ENCODE measurements at places on chromosomes 12 and 14.

- DNase-seq = no peak
These were observed 385 bp downstream of the CAPRIN2 start for GRCh38 chr12:30754383-30754749.

DNA sequence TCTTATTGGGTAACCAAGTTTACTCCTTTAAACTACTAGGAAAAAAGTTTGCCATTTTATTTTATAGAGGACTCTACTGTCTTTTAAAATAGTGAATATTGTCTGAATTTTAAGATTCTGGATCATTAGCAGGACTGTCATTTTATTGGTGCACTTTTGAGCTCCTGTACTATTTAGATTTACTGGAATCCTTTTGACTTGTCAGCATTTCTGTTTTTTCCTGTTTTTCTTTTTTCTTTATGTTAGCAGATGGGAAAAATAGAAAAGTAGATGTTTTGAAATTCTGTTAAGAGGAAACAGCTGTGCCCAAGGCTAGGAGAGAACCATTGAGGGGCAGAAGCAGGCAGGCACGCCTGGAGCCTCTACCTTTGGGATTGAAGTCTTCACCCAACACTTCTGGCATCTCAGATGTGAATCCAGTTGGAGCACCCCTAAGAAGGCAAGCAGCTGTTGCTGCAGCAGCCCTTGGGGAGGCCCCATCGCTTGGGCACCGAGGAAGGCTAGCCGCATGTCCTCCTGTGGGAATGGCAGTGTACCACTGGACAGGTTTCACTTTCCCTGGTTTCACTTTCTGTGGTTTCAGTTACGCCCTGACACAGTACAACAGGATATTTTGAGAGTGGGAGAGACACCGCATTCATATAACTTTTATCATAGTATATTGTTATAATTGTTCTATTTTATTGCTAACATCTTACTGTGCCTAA is 11.5 kb downstream of the RIMKLB start:
- DNase-seq = no peak

DNA sequence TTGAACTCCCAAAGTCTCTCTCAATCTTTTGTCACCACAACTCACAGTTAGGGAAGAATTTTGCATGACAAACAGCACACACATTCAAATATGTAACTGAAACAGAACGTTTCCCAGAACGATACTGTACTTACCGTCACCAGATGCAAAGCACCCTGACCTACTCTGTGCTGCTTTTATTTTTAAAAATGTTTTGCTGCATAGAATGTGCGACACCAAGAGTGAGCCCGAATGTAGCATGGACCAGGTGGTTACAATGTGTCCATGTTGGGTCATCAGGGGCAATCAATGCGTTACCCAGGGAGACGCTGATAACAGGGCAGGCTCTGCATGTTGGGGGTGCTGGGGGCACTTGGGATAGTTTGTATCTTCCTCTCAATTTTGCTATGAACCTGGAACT is 14.6 kb upstream of the EIF5 start:
- DNase-seq = no peak

- DNase-seq = no peak
These were observed 17.7 kb downstream of the SPPL3 start for GRCh38 chr12:120886199-120887018.

GRCh38 chr12:9331218-9331626 is 123.0 kb upstream of the PZP start:
- no peak for DNase-seq

- DNase-seq = no peak
These were observed 7.9 kb upstream of the NAA25 start for GRCh38 chr12:112116232-112117060.

- no peak for DNase-seq
These were observed 5.9 kb downstream of the RESF1 start for GRCh38 chr12:31965090-31965489.

DNA sequence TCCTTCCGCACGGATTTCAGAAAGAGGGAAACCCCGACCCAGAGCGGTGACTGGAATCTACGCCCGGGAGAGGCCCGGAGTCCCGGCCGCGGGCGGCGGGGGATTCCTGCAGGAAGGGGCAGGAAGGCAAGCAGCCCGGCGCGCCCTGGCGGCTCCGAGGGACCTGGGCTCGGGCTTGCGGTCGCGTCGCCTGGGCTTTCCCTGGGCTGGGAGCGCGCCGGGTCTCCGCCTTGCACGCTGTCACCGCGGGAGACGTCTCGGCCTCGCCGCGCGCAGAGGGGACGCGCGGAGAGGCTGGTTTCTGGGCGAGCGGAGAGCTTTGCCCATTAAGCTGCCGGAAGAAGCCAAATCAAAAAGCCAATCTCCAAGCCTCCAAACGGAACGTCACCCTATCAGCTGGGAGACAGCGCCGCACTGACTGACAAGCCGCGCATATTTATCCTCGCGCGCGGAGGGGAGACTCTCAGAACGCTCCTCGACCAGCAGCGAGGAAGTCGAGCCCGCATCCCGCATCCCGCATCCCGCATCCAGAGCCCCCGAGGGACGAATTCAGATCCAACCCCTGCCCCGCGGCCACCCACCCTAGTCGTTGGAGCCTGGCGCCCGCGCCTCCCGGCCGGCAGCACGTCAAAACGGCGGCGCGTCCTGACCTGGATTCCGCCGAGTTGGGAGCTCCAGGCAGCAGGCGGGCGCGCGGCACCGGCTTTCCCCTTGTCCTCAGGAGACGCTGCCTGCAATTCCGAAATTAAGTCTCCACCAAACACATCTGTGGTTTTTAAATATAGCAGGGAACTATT is at the start of gene SLC8A3:
TSS of gene SLC8A3 (minus strand) at position 293 of the 797 bp plus-strand sequence. CDS start 20,529 bp downstream, outside the sequence.
- DNase-seq = no peak

GRCh38 chr12:124605150-124605882 is 37.9 kb upstream of the NCOR2 start:
- no peak for DNase-seq

- no peak for DNase-seq
These were observed 96.8 kb upstream of the TMEM132C start for GRCh38 chr12:128170181-128170580.

DNA sequence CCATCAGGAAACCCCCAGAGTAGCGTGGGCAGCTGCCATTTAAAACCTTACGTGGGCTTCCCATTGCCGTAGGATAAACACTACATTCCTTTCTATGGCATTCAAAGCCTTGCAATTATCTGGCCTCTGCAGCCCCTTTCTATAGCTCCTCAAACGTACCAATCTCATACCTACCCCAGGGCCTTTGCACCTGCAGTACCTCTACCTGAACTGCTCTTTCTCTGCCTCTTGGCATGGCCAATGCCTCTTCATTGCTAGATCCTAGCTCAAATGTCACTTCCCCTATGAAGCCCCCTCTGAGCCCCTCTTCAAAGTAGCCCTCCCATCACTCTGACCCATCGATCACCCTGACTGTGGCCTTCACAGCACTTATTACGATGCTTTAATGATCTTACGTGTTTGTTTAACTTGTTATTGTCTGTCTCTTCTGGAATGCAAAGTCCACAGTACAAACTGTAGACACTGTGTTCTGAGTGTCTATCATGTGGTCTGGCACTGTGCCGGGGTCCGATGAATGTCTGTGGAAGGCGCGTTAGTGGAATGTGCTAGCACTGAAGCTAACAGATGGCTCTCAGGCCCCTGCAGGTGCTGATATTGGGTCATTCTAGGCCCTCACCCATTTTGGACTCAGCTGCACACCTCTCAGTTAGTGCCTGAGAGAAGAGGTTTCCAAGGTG is 157.3 kb upstream of the NOS1 start:
- no peak for DNase-seq

DNA sequence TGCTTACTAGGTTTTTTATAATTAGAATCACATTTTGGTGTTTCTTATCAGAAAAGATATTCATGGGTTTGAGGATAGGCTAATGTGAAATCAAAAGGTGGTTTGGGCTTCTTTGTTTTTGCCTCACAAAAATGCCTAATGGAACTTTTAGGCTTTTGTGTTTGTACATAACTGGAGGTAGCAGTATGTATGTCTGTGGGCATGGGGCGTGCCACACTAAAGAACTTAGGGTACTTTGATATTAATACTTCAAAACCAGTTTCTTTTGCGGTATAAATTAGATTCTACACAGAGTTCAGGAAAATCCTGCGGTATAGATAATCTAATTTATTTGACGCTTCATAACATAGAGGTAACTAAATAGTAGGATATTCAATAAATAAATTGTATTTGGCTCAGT is 1.9 kb downstream of the ETV6 start:
- no peak for DNase-seq

GRCh38 chr14:85401384-85401783 is 128.6 kb upstream of the FLRT2 start:
- DNase-seq = no peak
